Thoracic aorta (tissue), 2 donors: ENCODE measurements at places on chromosomes 13 and 19.

DNA sequence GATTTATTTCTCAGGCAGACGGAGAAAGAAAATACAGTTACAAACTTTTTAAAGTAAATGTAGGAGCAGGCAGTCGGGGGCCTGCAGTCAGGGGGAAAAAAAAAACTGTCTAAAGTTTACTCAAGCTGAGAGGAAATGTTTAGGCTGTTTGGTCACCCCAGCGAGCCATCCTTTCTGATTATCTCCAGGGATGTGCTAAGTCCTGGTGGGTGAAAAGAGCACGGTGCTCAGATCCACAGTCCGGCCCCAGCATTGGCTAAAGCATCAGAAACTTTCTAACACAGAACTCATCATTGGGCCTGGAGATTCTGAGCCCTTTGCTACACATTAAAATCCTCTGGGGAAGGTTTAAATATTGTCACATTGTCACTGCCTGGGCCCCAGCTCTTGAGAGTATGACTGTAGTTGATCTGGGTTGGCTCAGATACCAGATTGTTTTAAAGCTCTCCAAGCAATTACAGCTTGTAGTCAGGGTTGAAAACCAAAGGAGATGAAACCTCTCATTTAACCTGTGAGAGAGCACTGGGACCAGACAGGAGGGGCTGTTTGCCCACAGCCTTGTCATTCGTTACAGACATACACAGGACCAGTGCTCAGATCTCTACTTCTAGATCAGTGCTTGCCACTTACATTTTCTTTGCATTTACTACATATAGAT is 131.1 kb upstream of the HTR2A start:
- no peak for DNase-seq

GRCh38 chr13:102903659-102904407 is 58.0 kb downstream of the ERCC5 start:
- DNase-seq: no peak

DNA sequence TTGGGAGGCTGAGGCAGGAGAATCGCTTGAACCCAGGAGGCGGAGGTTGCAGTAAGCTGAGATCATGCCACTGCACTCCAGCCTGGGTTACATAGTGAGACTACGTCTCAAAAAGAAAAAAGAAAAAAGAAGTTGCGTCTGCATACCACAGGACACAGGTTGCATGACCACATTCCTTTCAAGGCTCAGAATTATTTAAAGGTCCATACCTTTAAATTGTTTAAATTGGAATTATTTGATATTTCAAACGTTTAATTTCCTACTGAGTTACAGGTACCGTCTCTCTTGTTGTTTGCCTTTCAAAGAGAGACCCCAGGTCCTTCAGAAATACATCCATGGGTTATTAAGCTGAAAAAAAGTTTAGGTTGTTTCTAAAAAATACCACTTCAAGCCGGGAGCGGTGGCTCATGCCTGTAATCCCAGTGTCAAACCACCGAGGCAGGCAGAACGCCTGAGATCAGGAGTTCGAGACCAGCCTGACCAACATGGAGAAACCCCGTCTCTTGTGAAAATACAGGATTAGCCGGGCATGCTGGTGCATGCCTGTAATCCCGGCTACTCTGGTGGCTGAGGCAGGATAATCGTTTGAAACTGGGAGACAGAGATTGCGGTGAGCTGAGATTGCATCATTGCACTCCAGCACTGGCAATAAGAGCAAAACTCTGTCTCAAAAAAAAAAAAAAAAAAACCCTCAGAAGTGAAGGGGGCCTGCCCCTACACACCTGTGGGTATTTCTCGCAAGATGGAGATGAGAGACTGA is 18.6 kb downstream of the ZNF816 start:
- no peak for DNase-seq

DNA sequence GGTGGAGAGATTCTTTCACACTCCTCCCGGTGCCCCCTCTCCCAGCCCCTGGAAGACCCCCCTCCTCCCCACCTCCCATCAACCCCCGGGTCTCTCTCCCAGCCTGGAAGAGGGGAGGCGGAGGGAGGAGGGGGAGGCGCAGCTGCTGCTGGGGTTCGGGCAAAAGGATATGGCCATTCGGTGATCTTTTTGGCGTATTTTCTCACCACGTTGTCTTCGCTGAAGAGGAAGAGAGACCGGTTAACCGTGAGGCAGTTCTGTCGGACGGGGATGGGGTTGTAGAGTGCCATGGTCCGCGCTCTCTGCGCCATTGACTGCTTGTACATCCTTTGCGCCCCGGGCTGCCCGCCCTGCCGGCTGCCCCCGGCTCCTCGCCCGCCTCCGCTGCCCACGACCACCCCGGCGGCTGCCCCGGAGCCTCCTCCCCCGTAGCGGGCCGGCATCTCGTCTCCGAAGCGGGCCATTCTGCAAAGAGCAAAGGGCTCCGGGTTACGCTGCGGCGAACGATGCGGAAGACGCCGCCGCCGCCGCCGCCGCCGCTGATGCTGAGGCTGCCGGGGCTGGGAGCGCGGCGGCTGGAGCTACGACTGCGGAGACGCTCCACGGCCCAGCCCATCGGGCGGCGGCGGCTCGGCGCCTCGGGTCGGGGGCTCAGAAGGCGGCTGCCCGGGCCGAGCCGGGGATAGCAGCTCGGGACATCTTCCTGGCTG is 363 bp downstream of the CACNA1A start:
- DNase-seq: no peak

- no peak for DNase-seq
These were observed 897.0 kb downstream of the EFNB2 start for GRCh38 chr13:105638426-105638825.

- DNase-seq: no peak
These were observed 235.9 kb downstream of the NHLRC3 start for GRCh38 chr13:39273953-39274738.

- no peak for DNase-seq
These were observed 178.2 kb upstream of the TSHZ3 start for GRCh38 chr19:31527443-31527842.

DNA sequence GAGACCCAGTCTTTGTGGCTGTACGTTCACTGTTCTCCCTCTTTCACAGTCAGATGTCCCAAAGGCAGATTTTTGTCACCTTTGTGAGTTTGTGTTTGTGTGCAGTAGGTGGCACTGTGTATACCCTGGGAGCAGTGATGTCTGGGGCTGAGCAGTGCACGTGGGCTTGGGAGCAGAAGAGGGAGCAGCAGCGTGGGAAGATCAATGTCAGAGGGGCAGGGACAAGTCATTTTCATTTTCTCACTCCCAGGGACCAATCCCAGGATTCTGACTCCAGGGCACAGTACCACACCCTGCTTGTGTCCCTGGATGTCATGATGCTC is 2.0 kb upstream of the PSG6 start:
- DNase-seq: no peak

DNA sequence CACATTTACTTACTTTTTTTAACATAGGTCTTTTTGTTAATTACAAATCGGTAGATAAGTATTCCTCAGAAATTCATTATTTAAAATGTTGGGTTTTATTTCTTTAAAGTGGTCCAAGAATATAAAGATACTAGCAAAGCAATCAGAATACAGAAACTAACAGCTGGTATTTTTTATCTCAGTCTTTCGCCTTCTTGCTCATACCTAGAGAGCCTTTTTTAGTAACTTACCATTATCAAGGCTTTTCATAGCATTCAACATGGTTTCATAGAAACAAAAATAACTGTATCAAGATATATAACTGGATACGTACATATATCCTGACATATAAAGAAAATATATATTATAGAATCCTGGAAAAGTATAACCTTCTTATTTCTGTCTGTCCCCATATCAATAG is 227.8 kb upstream of the MIR17HG start:
- no peak for DNase-seq

- no peak for DNase-seq
These were observed 81.8 kb downstream of the GGACT start for GRCh38 chr13:100506600-100507422.

GRCh38 chr13:28744656-28745055 is 25.9 kb upstream of the SLC46A3 start:
- no peak for DNase-seq

DNA sequence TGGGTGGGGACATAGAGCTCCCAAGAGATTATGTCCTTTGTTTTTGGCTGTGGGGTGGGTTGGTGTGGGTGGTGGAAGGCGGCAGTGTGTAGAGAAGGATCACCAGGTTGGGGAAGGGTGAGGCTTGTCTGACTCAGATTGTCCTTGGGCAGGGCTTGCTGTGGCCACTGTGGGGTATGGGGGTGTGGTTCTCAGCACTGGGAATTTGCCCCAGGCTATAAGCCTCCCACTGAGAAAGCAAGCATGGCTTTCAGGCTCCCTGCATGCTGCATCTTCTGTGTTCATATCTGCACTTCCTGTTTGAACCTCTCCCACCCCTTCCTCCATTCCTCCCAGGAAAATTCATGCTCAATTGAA is 34.9 kb downstream of the DNAJC15 start:
- no peak for DNase-seq
